ENCODE measurements at places on chromosomes 6 and 20. TPM values are rescaled to one million over a fixed set of nuclear protein-coding genes. Genes with fewer than 3 reads are reported as not detected.

GRCh38 chr6:15061180-15061641 is 184.7 kb upstream of the JARID2 start:
- no peaks in the 10 kb centered on the region for H3K36me3 ChIP-seq
- no peak for DNase-seq
- no peak overlapping the region for H3K4me3 ChIP-seq
- H3K4me1 ChIP-seq: no peaks in the 10 kb centered on the region

Gene TTBK1
- total RNA-seq: 0.05 TPM

GRCh38 chr20:10200330-10200729 is 18.3 kb upstream of the SNAP25 start:
- H3K36me3 ChIP-seq: no peaks in the 10 kb centered on the region
- no peaks in the 10 kb centered on the region for H3K27me3 ChIP-seq
- H3K4me3 ChIP-seq: no peak overlapping the region
- no peak for DNase-seq
- H3K4me1 ChIP-seq: no peaks in the 10 kb centered on the region
- H3K27ac ChIP-seq: no peak overlapping the region

Gene NKX2-2
- not detected for total RNA-seq

Gene ZNF292
- 72.4 TPM for total RNA-seq

Gene FLOT1
- 85.4 TPM for total RNA-seq

DNA sequence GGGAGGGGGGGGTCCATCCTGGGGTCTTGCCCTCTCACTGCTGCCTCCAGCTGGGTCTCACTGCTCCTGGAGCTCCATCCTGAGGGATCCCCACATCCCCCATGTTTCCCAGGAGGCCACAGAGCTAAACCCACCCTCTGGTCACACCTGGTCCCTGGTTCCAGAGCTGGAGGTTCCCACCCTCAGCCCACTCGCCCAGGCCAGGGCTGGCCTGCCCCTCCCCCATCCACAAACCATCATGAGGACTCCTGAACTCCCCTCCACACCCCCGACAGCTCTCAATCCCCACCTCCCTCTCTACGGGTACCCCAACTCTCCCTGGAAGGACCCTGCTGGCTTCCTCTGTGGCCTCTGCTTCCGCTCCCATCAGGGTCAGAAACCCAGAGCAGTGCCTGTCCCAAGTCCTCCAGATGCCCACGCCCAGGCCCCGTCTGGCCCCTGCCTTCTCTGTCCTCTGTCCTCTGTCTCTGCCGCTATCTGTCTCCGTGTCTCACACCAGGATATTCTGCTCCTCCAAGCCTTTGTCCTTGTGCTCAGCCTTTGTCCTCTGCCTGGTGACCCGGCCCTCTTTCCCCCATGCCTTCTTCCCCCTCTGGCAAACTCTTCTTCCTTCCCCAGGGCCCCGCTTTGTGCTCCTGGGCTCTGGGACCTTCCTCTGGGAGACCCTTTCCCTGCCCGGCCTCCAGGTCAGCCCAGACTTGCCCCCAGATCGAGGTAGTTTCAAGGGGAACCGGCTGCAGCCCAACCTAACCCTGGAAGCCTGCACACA is 74.0 kb downstream of the SRC start:
- no peaks in the 10 kb centered on the region for H3K4me1 ChIP-seq
- no peak for DNase-seq
- no peak overlapping the region for H3K27ac ChIP-seq

- no peak overlapping the region for H3K27ac ChIP-seq
- H3K4me1 ChIP-seq: no peaks in the 10 kb centered on the region
- no peaks in the 10 kb centered on the region for H3K36me3 ChIP-seq
- H3K4me3 ChIP-seq: no peak overlapping the region
- DNase-seq: no peak
Observed at GRCh38 chr6:43809417-43810305, 39.6 kb downstream of the VEGFA start.

Gene TRIM31
- not detected for total RNA-seq

- no peak for DNase-seq
- H3K27me3 ChIP-seq: no peaks in the 10 kb centered on the region
- peak overlapping the region; percentile 46 for H3K4me3 ChIP-seq
Observed at GRCh38 chr20:4665591-4665990, 56.1 kb upstream of the PRND start.

- no peak for DNase-seq
- H3K4me3 ChIP-seq: no peak overlapping the region
- no peaks in the 10 kb centered on the region for H3K4me1 ChIP-seq
- no peaks in the 10 kb centered on the region for H3K27me3 ChIP-seq
- no peaks in the 10 kb centered on the region for H3K36me3 ChIP-seq
Observed at GRCh38 chr20:53795170-53795569, 201.5 kb upstream of the ZNF217 start.

GRCh38 chr6:20608356-20608755 is 74.1 kb downstream of the CDKAL1 start:
- no peaks in the 10 kb centered on the region for H3K4me1 ChIP-seq
- H3K27ac ChIP-seq: no peak overlapping the region
- DNase-seq: no peak
- no peaks in the 10 kb centered on the region for H3K36me3 ChIP-seq

Gene CDS2
- 57.8 TPM for total RNA-seq

- no peaks in the 10 kb centered on the region for H3K27me3 ChIP-seq
- H3K27ac ChIP-seq: no peak overlapping the region
- no peak overlapping the region for H3K4me3 ChIP-seq
- DNase-seq: no peak
- no peaks in the 10 kb centered on the region for H3K4me1 ChIP-seq
Observed at GRCh38 chr20:23126281-23127061, 40.3 kb upstream of the CD93 start.

GRCh38 chr6:50120300-50120699 is 70.6 kb upstream of the DEFB112 start:
- H3K4me3 ChIP-seq: no peak overlapping the region
- H3K4me1 ChIP-seq: no peaks in the 10 kb centered on the region
- H3K36me3 ChIP-seq: no peaks in the 10 kb centered on the region
- H3K27ac ChIP-seq: no peak overlapping the region
- DNase-seq: no peak
- H3K27me3 ChIP-seq: no peaks in the 10 kb centered on the region

Gene SLC16A10
- 1.6 TPM for total RNA-seq

Gene TCP1
- 154 TPM for total RNA-seq

GRCh38 chr6:79686707-79687309 is 55.7 kb downstream of the SH3BGRL2 start:
- no peak overlapping the region for H3K27ac ChIP-seq
- H3K4me1 ChIP-seq: no peaks in the 10 kb centered on the region
- no peak for DNase-seq
- no peak overlapping the region for H3K4me3 ChIP-seq
- no peaks in the 10 kb centered on the region for H3K27me3 ChIP-seq
- no peaks in the 10 kb centered on the region for H3K36me3 ChIP-seq

- H3K36me3 ChIP-seq: no peaks in the 10 kb centered on the region
- no peaks in the 10 kb centered on the region for H3K4me1 ChIP-seq
- no peaks in the 10 kb centered on the region for H3K27me3 ChIP-seq
- no peak overlapping the region for H3K4me3 ChIP-seq
Observed at GRCh38 chr20:11063444-11063843, 389.6 kb upstream of the JAG1 start.

- DNase-seq: peak; percentile 70
- H3K27me3 ChIP-seq: no peaks in the 10 kb centered on the region
Observed at GRCh38 chr6:109455437-109456110, at the start of gene MICAL1. Gene MICAL1, minus strand, starts transcription at chr6:109455772. Its CDS starts 1,576 bp downstream, at chr6:109454196.

Gene MUCL3
- total RNA-seq: not detected

GRCh38 chr6:16442031-16442430 is 203.6 kb downstream of the GMPR start:
- no peaks in the 10 kb centered on the region for H3K36me3 ChIP-seq
- no peaks in the 10 kb centered on the region for H3K27me3 ChIP-seq
- no peak for DNase-seq
- H3K4me3 ChIP-seq: no peak overlapping the region
- peaks cover 23% of the 10 kb centered on the region for H3K4me1 ChIP-seq
- H3K27ac ChIP-seq: no peak overlapping the region

DNA sequence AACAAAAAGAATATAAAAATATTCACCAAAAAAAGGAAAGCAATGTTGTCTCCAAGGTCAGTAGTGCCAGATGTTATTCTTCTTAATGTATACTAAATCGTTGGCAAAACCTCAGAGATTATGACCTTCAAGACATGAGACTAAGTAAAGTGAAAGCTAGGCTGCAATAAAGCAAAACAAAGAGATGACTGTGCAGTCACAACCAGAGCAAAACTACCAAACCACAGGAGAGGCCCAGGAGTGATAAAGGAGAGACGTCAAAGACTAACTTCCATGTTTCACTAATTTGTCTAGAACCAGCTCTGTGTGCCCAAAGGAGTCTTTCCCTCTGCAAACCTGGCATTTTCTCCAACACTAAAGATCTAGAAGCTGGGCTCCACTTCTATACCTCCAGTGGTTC is 155.9 kb upstream of the POU3F2 start:
- H3K4me1 ChIP-seq: no peaks in the 10 kb centered on the region
- no peak for DNase-seq
- H3K4me3 ChIP-seq: no peak overlapping the region
- H3K27me3 ChIP-seq: no peaks in the 10 kb centered on the region
- no peak overlapping the region for H3K27ac ChIP-seq

DNA sequence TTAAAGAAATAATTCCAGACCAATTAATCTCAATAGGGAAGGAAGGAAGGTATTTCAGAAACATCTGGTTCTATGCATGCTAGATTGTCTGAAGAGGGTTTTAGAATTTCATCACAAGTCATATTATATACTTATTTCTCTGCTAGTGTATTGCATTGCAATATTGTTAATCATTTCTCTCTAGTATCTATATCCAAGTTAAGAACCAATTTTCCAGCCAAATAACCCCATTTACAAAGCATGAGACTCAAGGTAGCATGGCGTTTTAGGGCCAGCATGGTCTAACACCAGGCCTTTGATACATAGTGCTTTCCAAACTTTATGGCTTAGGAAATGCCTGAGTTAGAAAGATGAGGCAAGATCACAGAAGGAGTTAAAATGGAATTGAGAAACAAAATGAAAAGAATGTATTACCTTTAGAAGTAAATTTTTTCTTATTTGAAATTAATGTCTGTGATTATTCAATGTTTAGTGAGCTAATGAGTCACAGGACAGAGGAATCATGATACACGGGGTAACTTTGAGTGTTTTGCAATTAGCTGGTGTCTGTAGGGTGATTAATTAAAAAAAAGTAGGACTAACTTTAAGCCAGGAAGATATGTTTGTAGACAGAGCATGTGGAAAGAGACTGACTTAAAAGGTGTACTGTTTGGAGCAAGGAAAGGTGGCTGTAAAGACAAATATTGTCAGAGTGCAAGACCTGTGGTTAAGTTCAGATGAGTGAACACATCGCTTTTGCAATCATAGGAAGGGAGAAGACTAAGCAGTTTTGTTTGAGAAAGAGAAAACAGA is 1006.2 kb upstream of the CITED2 start:
- H3K27me3 ChIP-seq: no peaks in the 10 kb centered on the region
- no peaks in the 10 kb centered on the region for H3K4me1 ChIP-seq
- H3K4me3 ChIP-seq: no peak overlapping the region
- no peak for DNase-seq
- H3K36me3 ChIP-seq: no peaks in the 10 kb centered on the region
- no peak overlapping the region for H3K27ac ChIP-seq

GRCh38 chr6:23213193-23213592 is 643.8 kb downstream of the HDGFL1 start:
- no peak for DNase-seq
- no peak overlapping the region for H3K4me3 ChIP-seq
- no peak overlapping the region for H3K27ac ChIP-seq

GRCh38 chr20:17936286-17936760 is 32.3 kb downstream of the SNX5 start:
- H3K27me3 ChIP-seq: no peaks in the 10 kb centered on the region
- H3K4me1 ChIP-seq: peaks cover 9% of the 10 kb centered on the region
- DNase-seq: no peak
- no peak overlapping the region for H3K4me3 ChIP-seq
- no peak overlapping the region for H3K27ac ChIP-seq

GRCh38 chr6:98828211-98828788 is 6.1 kb upstream of the POU3F2 start:
- H3K4me3 ChIP-seq: no peak overlapping the region
- H3K27me3 ChIP-seq: peaks cover 27% of the 10 kb centered on the region
- peaks cover 7% of the 10 kb centered on the region for H3K4me1 ChIP-seq
- DNase-seq: no peak

DNA sequence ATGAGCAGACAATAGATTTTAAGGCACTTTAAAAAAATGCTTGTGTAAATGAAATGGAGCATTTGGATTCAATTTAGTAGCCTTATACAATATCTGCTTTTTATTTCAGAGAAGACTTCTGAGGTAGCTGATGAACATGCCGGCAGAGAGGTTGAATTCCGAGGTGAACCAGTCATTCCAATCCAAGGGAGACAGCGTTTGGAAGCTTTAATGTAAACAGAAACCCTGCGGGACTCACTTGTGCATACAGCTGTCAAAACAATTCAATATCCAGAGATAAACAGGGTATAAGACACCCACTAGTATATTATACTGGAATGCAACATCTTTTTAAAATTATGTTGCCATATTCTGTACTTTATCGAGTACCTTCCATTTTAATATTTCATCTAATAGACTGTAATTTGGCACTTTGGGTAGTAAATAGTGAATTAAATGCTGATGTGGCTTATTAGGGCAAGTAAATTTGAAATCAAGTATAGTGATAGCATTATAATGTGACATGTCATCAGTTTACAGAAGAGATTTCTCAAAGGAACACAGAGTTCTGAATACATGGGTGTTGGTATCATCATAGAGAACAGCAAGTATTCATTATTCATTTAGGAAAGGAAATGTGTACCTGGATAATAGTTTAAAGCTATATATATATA is 347.7 kb downstream of the PRKN start:
- H3K4me3 ChIP-seq: no peak overlapping the region
- H3K27ac ChIP-seq: no peak overlapping the region
- H3K4me1 ChIP-seq: no peaks in the 10 kb centered on the region
- H3K27me3 ChIP-seq: no peaks in the 10 kb centered on the region
- no peak for DNase-seq

Gene LINC00237
- not detected for total RNA-seq

Gene DDX43
- 1.1 TPM for total RNA-seq

GRCh38 chr6:148223424-148223842 is 119.2 kb upstream of the SASH1 start:
- H3K36me3 ChIP-seq: no peaks in the 10 kb centered on the region
- DNase-seq: no peak
- no peak overlapping the region for H3K4me3 ChIP-seq
- H3K27ac ChIP-seq: no peak overlapping the region

- peak overlapping the region; percentile 84 for H3K27ac ChIP-seq
- H3K36me3 ChIP-seq: no peaks in the 10 kb centered on the region
Observed at GRCh38 chr6:14075095-14075503, 42.5 kb upstream of the CD83 start.

Gene LPIN3
- total RNA-seq: 3.0 TPM

GRCh38 chr6:153790876-153791473 is 248.1 kb upstream of the OPRM1 start:
- H3K36me3 ChIP-seq: no peaks in the 10 kb centered on the region
- H3K4me3 ChIP-seq: no peak overlapping the region
- H3K4me1 ChIP-seq: no peaks in the 10 kb centered on the region
- H3K27ac ChIP-seq: no peak overlapping the region
- no peaks in the 10 kb centered on the region for H3K27me3 ChIP-seq

DNA sequence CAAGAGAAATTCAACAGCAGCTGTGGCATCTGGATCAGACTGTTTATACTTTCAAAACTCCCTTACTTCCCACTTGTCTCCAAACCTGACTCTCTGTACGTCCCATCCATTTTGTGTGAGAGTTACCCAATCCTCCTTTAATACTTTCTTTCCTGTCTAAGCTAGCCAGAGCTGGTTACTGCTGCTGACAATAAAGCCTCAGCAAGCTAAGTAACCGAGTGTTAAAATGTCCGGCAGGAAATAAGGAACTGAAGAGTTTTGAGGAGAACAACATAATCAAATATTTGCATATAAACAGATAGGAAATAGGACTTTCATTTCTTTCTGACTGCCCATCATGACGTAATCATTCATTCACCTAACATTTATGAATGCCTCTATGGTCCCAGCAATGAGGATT is 11.6 kb downstream of the TMEM30A start:
- no peaks in the 10 kb centered on the region for H3K27me3 ChIP-seq
- H3K36me3 ChIP-seq: peaks cover 13% of the 10 kb centered on the region
- no peak overlapping the region for H3K4me3 ChIP-seq
- peaks cover 12% of the 10 kb centered on the region for H3K4me1 ChIP-seq
- DNase-seq: no peak
